ENCODE measurements at places on chromosomes 3 and 15. TPM values are rescaled to one million over a fixed set of nuclear protein-coding genes. Genes with fewer than 3 reads are reported as not detected.

The FAM81A gene
- total RNA-seq = 4.2 TPM

The P2RY14 gene
- total RNA-seq = not detected

The KIF23 gene
- total RNA-seq = 67.3 TPM

The PP2D1 gene
- not detected for total RNA-seq

The AGBL1 gene
- 0.05 TPM for total RNA-seq

Data from neural crest cell (in vitro differentiated cells).